Activated T-helper 17 cell treated with anti-CD3 and anti-CD28 coated beads, Interleukin-2, amount 50 U/mL, for 72 hours (primary cell): ENCODE measurements at places on chromosomes 4 and X.
A peak's percentile ranks its signal among the peaks of the same experiment; 100 is the strongest.

DNA sequence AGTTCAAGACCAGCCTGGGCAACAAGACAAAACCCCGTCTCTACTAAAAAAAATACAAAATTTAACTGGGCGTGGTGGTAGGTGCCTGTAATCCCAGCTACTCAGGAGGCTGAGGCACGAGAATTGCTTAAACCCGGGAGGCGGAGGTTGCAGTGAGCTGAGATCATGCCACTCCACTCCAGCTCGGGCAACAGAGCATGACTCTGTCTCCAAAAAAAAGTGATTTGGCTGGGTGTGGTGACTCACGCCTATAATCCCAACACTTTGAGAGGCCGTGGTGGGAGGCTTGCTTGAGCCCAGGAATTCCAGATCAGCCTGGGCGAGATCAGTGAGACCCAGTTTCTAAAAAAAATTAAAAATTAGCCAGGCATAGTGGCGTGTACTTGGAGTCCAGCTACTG, 4.1 kb downstream of the OPHN1 start:
- no peak for ATAC-seq

- no peak for ATAC-seq
Measured at GRCh38 chr4:128832243-128832625, 22.7 kb downstream of the JADE1 start.

- ATAC-seq: no peak
Measured at GRCh38 chr4:911871-912490, 20.1 kb downstream of the GAK start.

GRCh38 chrX:374596-374995, 12.1 kb downstream of the PPP2R3B start:
- no peak for ATAC-seq

- ATAC-seq: no peak
Measured at GRCh38 chrX:19832191-19832965, 55.0 kb downstream of the SH3KBP1 start.

GRCh38 chrX:139559383-139560042, 29.0 kb downstream of the F9 start:
- ATAC-seq: no peak

GRCh38 chrX:12911122-12911470, 4.7 kb downstream of the TLR8 start:
- no peak for ATAC-seq

GRCh38 chr4:18934197-18934596, 912.6 kb upstream of the LCORL start:
- ATAC-seq: no peak

GRCh38 chr4:51878431-51878830, 35.5 kb downstream of the DCUN1D4 start:
- no peak for ATAC-seq

DNA sequence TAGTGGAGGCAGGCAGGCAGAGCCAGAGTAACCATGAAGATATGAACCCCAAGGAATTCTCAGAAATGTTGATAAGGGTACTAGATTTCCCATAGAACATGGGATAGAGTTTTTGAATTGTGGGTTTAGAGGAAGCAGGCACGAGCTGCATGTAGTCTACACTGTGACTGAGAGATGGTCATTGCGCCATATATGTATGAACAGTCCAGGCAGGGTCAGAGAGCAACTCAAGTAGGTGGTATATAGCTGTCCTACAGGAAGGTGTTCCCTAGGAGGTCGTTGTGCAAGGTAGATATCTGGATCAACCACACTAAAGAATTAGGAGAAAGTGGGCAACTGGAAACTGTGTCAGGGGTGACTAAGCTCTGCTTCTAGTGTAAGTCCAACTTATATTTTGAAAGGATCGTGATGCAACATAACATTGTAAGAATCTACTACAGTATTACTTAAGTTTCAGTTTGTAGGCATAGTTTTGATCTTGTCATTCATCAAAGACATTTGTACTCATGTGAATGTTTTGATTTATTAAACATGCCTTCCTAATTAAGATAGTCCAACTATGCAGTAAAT, 94.6 kb downstream of the HPGD start:
- no peak for ATAC-seq

- ATAC-seq: no peak
Measured at GRCh38 chr4:88318751-88319350, 34.5 kb upstream of the PPM1K start.

- no peak for ATAC-seq
Measured at GRCh38 chr4:73193659-73194058, 64.9 kb downstream of the ANKRD17 start.

DNA sequence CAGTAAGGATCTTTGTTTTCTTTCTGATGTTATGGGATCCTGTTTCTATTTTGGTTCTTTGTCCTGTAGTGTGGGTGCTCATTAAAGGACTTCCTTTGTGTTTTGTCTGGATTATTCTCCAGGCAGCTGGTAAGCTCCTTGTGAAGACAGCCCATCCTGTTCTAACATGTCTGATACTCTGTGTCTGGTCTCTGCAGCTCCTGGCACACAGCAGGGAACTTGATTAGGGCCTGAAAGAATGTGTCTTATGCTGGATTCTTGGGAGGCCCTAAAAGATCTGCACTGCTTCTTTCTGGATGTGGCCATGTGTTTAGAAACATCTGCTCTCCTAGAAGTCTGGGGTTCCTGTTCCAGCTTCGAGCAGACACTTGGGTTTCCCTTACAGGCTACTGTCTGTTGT, 38.1 kb upstream of the ATXN3L start:
- no peak for ATAC-seq

DNA sequence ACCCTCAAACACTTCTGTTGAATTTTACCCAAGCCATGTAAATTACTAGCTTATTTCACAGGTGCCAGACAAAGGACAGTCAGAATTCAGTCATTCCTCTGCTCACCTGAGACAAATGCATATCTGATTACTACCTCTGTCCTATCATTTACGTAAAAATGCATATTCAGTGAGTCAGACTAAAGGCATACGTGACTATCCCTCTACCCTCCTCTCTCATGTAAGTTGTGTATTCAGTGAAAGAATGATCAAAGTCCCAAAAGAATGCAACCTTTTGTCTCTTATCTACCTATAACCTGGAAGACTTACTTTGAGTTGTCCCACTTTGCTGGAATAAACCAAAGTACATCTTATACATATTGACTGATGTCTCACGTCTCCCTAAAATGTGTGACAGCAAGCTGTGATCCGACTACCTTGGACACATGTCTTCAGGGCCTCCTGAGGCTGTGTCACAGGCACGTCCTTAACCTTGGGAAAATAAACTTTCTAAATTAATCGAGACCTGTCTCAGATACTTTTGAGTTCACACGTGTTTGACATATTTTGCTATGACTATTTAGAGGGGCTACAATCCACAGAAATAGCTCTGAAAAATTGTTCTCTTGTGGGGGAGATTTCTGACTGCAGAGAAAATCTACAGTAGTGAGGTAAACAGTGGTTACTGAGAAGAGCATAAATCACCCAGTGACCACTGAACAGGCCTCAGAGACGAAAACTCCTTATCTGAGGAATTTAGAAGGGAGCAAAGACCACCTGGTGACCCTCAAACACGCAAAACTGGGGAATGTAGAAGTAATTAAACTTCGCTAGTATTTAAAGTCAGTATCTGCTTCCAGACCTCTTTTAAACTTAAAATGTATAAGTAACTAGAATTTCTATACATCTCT, 1575.8 kb downstream of the STIM2 start:
- no peak for ATAC-seq

DNA sequence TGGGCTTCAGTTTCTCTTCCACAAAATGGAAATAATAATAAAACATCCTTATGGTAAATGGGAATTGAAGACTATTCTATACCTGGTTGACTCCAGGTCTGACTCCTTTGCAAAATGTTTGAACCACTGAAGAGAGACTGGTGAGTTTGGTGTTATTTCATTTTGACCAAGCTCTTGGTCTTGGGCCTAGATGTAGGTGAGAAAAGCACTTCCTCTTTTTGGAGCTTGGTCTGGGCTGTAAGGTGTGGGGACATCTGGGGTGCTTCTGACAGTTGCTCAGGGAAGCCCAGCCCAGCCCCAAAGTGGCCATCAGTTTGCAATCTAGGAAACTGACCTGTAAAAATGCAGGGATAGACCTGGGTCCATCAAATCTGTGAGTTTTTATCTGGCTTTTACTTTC, 26.8 kb upstream of the SOD3 start:
- no peak for ATAC-seq

- no peak for ATAC-seq
Measured at GRCh38 chr4:1472148-1472797, 66.0 kb upstream of the NKX1-1 start.

- ATAC-seq: no peak
Measured at GRCh38 chr4:110128029-110128428, 70.4 kb downstream of the ELOVL6 start.

- ATAC-seq: no peak
Measured at GRCh38 chr4:163175971-163176958, 9.6 kb upstream of the NAF1 start.

DNA sequence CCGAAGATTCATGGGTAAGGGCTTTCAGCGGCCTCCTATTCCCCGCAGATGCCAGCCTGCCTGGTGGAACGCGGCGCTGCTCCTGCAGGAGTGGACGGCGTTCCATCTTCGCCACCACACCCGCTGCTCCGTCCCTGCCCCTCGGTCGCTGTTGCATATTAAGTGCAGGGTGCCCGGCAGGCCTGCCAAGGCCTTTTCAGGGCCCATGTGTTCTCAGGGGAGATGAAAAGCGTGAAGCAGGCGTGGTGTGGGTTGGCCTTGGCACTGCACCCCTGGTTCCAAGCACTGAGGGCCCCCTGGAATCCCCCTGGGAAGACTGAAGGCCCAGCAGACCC, 52.0 kb downstream of the SORCS2 start:
- ATAC-seq: no peak

GRCh38 chr4:108003982-108004515, 14.4 kb downstream of the HADH start:
- no peak for ATAC-seq

- ATAC-seq: no peak
Measured at GRCh38 chrX:23387550-23388184, 53.0 kb downstream of the PTCHD1 start.

DNA sequence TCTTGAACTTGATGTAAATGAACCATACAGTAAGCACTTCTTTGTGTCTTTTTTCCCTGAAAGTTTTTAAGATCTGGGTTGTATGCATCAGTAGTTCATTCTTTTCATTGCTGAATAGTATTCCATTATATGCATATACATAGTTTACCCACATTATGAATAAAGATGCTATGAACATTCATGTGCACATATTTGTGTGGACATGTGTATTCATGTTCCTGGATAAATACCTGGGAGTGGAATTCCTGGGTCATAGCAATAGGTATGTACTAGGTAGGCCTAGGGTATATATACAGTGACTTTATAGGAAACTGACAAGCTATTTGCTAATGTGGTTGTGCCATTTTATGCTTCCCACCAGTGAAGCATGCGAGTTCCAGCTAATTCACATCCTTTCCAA, 215.9 kb downstream of the NR3C2 start:
- no peak for ATAC-seq

GRCh38 chr4:71382900-71383560, 44.2 kb downstream of the SLC4A4 start:
- ATAC-seq: no peak

GRCh38 chr4:18691431-18692200, 670.1 kb upstream of the LCORL start:
- ATAC-seq: no peak

- no peak for ATAC-seq
Measured at GRCh38 chr4:167943872-167944505, 148.3 kb upstream of the ANXA10 start.

- no peak for ATAC-seq
Measured at GRCh38 chr4:2363056-2363721, 55.3 kb downstream of the ZFYVE28 start.

GRCh38 chrX:262381-262909, 18.7 kb upstream of the PLCXD1 start:
- ATAC-seq: no peak

GRCh38 chrX:31366041-31366440, 294.2 kb upstream of the FTHL17 start:
- ATAC-seq: no peak

GRCh38 chr4:35463251-35463952, 780.9 kb downstream of the ARAP2 start:
- no peak for ATAC-seq

DNA sequence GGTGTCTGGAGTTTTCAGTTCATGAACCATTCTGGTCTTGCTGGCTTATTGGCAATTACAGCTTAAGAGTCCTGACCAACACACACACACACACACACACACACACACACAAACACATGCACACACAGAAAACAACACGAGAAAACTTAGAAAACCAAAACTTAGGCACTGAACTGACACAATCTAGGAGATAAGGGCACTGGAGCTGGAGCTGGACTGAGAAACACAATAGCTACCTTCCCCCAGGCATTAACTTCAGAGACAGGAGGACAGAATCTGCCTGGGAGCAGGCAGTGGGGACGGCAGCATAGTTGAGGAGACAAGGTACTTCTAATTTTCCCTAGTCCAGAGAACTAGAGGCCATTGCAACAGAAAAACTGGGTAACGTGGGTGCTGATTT, 62.3 kb downstream of the LNX1 start:
- ATAC-seq: no peak

GRCh38 chr4:176872461-176872860, 79.7 kb upstream of the VEGFC start:
- ATAC-seq: no peak

GRCh38 chr4:108954880-108955279, 192.0 kb upstream of the ETNPPL start:
- ATAC-seq: no peak

GRCh38 chrX:107686792-107687191, 58.5 kb downstream of the PRPS1 start:
- no peak for ATAC-seq

DNA sequence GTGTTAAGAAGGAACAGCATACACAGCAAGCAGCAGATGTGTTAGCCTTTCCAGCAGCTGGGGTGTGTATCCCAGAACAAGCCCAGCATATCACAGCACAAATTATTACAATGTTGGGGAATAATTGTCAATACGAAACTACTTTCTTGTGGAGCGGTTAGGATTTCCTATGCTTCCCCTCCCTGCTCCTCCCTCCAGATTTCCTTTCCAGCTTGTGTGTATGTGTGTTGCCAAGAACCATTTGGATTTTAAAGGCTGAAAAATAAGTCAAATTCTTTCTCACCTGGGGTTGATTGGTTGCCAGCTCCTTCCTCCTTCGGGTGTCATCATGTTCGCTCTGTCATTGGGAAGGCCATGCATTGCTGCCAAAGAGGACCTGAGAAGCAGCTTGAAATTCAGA, 178.2 kb upstream of the FRMPD4 start:
- ATAC-seq: no peak

DNA sequence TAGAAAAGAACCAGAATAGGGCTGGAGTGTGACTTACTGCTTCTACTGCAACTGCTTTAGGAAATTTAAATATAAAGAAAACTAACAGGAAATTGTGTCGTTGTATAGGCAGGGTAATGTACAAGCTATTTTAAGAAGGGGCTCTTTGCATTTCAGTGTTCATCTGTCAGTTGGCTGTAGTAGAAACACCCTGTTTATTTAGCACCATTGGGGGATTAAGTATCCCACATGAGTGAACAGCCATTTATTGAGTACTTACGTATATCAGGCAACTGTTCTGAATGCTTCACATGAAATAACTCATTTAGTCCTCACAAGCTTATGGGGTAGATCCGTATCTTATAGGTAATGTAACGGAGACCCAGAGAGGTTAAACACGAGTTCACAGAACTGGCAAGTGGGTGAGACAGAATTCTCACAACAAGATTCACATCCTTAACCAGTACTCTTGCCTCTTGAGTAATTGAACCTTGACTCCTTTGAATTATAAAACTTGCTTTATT, 23.9 kb downstream of the STIM2 start:
- ATAC-seq: peak; percentile 76

- ATAC-seq: no peak
Measured at GRCh38 chr4:123555233-123555806, 158.7 kb downstream of the SPRY1 start.
